ENCODE measurements at places on chromosomes 7 and 10.

GRCh38 chr7:46490406-46490805 is 569.3 kb upstream of the IGFBP3 start:
- no peak for DNase-seq

DNA sequence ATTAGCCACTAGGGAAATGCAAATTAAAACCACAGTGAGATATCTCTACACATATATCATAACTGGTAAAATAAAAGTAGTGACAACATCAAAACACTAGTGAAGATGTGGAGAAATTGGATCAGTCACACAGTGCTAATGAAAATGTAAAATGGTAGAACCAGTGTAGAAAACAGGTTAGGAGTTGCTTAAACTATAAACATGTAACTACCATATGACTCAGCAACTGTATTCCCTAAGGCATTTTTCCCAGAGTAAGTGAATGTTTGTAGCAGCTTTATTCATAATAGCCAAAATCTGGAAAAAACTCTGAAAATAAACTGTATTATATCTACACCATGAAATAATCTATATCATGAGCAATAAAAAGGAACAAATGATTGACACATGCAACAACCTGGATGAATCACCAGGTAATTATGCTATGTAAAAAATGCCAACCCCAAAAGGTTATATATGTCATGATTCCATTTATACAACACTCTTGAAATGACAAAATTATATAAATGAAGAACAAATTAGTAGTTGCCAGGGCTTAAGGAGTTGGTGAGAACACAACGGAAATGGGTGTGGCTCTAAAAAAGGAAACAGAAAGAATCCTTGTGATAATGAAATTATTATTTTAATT is 22.8 kb downstream of the SLC25A40 start:
- DNase-seq: peak; percentile 39

DNA sequence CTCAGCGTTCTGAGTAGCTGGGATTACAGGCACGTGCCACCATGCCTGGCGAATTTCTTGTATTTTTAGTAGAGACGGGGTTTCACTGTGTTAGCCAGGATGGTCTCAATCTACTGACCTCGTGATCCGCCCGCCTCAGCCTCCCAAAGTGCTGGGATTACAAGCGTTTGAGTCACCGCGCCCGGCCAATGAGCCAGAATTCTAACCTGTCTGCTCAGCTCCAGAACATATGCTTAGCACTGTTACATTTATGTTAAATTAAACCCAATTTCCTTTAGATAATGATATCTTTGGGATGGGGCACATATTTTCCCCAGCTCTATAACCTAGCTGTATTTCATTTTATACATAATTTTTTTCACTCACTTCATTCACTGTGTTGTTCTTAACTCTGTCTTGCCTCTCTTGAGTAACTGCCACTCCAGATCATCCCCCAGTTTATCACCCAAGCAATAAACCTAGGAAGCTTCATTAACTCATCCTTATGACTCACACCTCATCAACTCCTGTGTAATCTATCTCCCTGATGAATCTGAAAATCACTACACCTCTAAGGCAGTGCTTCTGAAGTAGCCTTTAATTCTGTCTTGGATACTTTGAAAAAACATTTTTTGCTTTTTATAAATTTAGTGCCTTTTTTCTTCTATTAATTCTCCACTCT is 559.7 kb upstream of the ZWINT start:
- no peak for DNase-seq

DNA sequence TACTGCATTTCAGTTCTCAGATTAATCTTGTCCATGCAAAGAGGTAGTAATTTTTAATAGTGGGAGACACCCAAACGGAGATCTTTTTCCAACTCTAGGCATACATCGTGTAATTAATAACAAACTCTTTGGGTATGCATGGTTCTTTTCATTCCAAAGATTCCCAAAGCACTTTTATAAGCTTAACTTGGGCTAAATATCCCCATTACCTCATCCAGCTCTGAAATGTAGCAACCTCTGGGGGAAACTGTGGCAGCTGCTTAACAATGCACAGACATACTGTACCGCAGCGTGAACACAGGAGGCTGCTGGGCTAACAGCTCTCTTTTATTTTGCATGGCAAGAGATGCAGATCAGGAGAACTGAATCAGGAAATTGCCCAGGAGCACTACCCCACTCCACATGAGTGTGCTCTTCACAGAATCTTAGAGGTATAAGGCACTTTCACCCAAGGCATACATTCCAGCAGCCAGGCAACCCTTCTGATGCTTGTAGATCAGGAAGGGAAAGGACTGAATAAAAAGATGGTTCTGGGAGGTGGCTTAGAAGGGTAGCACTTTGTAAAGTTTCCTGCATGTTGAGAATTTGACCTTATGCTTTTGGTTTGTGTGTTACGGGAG is 114.4 kb upstream of the GLI3 start:
- DNase-seq: no peak

DNA sequence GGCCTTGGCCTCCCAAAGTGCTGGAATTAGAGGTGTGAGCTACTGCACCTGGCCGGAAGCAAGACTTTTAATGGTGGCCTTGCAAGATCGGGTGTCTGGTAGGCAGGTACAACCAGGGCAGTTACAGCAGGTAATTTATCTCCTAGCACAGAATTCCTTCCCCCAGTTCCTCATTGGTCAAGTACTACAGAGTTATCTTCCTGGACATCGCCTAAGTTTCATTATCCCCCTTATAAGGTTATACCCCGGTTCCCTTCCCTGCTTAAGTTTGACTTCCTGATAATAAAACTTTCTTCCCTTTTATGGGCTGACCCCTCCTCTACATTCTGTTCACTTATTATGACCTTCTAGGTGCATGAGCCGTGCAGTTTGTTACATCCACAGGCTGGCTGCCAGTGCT is 19.0 kb upstream of the CYP3A43 start:
- no peak for DNase-seq

- DNase-seq: no peak
Measured at GRCh38 chr10:103498936-103499638, 5.6 kb downstream of the NEURL1 start.

All from foreskin keratinocyte (primary cell).